RWPE1 (cell line): ENCODE measurements at places on chromosomes 16 and 17.

DNA sequence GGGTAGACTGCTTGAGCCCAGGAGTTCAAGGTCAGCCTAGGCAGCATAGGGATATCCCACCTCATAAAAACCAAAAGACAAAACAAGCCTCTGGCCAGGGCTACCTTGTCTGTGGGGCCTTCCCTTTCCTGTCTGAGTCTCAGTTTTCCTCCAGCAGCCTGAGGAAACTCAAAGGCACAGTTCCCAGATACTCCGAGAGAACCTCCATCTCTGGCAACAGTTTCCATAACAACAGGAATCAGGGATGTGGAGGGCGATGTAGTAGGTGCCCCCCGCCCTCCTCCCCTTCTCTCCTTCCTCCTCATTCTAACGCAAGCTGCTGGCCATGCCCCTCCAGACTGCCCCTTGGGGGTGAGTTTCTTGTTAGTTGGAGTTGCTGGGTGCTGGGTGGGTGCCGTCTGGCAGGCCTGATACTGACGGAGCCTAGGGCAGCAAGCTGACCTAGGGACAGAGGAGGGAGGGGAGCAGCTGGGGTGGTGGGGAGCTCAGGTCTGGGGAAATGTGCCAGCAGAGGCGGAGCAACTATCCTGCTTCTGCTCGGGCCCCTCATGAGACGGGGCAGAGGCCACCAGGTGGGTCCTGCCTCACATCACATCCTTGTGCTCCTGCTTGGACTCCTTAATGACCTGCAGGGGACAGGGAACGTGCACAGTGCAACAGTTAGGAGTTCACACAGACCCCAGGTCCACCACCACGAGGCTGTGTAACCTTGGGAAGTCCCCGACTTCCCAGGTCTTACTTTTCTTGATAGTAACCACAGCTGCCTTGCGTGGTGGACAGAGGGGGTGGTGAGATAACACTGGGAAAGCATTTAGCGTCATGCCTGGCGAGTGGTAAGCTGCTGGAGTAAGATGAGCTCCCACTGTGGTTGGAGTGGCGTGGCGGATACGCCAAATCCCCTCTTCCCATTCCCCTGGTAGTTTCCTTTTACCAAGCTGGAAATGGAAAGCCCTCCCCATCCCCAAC, 7.8 kb upstream of the EFTUD2 start:
- DNase-seq, result no peak

GRCh38 chr16:62391134-62391533, 354.9 kb upstream of the CDH8 start:
- DNase-seq, result no peak

DNA sequence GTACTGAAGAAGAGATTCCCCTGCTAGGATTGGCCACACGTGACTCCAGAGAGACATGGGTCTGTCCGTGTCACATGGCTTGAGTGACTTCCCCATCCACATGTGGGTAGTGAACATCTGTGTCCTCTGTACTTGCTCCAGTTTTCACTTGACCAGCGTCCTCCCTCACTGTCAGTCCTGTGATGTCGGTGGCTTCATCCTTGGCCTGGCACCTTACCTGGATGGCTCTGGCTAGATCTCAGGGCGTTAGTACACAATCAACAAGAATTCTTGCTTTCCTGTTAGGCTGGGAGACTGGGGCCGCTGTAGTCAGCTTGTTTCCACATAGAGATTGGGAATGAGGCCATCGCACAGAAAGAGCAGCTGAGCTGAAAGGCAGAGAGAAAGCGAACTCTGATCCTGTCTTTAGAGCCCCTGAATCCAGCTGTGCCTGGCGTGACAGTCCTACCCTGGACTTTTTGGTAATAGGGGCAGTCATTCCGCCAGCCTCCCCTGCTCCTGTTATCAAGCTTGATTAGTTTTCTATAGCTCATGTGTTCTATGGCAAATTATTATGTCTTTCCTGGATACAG, 227.3 kb downstream of the SNX29 start:
- DNase-seq, result no peak

- no peak for DNase-seq
These were observed 58.7 kb upstream of the DLX4 start for GRCh38 chr17:49910094-49910857.
